COLO829 (cell line): ENCODE measurements at places on chromosomes 11 and 22.

DNA sequence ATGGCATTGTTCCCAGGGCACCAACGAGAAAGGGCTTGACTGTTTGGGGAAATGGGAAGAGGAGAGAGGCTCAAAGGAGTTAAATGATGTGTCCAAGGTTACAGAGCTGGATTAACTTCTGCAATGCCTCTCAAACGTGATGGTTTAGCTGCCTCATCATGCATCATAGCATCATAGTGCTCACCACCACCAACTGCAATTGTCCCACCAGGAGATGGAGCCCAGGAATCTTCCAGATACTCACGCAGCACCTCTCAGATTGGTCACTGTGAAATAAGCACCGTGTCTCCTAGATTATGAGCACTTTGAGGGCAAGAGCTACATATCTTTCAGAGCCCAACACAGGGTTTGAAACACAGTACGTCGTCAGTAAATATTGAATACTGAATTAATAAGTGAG is 69.2 kb downstream of the PRSS23 start:
- no peak for DNase-seq

DNA sequence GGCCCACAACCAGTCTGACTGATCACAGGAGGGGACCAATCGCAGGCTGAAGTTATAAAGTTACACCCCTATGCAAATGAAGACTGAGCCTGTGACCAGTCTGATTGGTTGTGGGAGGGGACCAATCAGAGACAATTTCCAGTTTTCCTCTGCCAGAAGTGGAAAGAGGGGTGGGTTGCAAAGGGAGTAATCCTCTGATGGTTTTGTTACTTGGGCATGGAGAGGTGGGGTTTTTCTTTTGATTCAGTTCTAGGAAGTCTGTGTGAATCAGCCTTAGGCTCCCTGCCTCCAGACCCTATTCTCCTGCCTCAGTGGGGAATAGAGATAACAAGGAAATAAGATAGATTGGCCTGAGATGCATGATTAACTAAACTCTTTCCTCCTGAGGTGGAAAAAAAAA is 9.9 kb downstream of the OR6M1 start:
- DNase-seq = no peak

DNA sequence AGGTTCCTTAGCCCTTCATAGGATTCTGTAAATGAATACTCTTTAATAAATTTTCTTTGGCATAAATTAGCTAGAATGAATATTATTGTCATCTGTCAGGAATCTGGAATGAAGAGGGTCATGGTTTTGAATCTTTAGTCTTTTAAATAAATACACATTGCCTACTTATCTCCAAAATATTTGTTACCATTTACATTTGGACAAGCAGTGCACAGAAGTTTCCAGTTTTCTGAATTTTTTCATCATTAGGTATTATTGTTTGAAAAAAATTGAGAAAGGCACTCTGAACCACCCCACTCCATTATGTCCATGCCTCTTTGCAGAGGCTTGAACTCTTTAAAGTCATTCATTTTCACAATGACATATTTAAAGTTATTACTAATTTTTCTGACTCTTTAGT is 549.0 kb upstream of the LUZP2 start:
- no peak for DNase-seq

GRCh38 chr22:23177197-23177596 is 3.1 kb upstream of the BCR start:
- no peak for DNase-seq

DNA sequence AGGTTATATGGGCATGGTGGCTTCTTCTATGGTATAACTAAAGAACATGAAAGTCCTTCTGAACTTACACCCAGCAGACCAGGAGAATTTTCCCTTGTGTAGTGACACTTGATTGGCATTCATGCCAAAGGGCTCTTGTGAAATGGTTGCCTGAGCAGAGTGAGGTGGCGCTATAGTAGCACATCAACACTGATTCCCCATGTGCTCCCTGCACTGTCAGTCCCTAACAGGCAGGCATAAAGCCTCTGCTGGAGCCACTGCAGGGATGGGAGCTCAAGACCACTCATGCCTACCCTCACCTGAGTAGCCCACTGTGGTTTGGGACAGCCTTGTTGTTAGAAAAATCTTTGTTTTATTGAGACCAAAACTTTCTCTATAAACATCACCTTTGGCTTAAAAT is 92.6 kb upstream of the LIN7C start:
- no peak for DNase-seq

DNA sequence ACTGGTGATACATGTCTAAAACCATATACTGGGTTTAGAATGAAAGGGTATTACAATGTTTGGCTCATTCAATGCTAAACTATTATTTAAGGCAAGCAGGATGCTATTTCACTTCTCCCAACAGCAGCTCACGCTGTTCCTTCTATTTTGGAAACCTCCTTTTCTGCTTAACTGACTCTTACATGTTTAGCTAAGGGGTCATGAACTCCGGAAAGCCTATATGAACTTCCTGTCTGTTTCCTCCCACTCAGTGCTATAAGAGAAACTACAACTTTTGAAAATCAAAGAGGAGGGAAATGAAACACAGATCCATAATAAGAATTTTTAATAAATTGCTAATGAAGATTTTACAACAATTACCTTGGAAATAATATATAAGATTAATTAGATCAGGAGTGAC is 30.9 kb downstream of the SLC36A4 start:
- no peak for DNase-seq

DNA sequence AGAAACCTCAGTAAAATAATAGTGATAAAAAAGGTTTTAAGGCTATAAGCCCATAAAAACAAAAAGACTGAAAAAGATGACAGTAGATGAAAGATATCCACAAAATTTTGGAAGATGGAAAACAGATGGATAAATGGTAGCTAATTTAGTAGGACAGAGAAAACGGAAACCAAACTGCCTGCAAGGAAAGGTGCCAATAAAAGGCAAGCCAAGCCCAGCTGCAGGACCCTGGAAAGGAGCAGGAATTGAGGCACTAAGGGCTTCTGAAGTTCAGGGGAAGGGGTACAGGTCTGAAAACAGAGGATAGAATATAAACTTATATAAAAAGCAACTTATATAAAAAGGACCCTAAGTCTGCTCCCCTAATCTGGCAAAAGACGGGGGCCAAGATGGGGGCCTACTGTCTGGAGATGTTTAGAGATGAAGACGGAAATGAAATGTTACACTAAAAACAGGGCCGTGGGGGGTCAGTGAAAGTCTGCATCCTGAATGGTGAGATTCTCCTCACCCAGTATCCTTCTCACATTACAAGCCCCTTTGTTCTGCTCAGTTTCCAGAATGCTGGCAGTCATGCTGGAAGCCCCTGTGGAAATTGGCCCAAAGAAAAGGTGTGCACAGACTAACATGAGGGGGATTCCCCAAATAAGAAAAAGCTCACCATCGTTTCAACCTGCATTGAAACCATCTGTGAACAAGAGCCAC is 269.3 kb upstream of the PITPNB start:
- DNase-seq = no peak

DNA sequence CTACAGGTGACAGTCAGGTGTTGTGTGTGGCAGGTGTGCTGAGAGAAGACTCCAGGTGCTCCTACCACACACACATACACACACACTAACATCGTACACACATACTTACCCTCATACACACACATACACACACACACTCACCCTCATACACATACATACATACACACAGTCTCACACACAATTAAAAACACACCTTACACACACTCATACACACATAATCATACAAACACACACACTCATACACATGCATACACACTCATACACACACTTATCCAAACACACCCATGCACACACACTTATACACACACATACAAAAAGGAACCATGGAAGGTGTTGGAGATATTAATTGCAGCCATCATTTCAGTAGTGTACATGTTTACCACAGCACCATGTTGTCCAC is 4.6 kb downstream of the KRTAP5-3 start:
- no peak for DNase-seq
